Stimulated activated CD4-positive, alpha-beta T cell treated with anti-CD3 and anti-CD28 coated beads, Interleukin-2, amount 100 ng/mL, for 24 hours (primary cell): ENCODE measurements at places on chromosomes 6 and 20.
A peak's percentile ranks its signal among the peaks of the same experiment; 100 is the strongest.

GRCh38 chr6:136992113-136992512 lies 52.7 kb downstream of the IL20RA start:
- no peak for DNase-seq

DNA sequence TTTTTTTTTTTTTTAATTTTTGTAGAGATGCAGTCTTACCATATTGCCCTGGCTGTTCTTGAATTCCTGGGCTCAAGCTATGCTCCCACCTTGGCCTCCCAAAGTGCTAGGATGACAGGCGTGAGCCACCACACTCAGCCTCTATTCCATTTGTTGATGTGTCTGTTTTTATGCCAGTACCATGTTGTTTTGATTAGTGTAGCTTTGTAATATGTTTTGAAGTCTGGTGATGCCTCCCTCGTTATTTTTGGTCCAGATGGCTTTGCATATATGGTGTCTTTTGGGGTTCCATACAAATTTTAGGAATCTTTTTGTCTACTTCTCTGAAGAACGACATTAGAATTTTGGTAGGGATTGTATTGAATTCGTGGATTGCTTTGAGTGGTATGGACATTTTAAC lies 193.2 kb downstream of the ADGB start:
- no peak for DNase-seq

DNA sequence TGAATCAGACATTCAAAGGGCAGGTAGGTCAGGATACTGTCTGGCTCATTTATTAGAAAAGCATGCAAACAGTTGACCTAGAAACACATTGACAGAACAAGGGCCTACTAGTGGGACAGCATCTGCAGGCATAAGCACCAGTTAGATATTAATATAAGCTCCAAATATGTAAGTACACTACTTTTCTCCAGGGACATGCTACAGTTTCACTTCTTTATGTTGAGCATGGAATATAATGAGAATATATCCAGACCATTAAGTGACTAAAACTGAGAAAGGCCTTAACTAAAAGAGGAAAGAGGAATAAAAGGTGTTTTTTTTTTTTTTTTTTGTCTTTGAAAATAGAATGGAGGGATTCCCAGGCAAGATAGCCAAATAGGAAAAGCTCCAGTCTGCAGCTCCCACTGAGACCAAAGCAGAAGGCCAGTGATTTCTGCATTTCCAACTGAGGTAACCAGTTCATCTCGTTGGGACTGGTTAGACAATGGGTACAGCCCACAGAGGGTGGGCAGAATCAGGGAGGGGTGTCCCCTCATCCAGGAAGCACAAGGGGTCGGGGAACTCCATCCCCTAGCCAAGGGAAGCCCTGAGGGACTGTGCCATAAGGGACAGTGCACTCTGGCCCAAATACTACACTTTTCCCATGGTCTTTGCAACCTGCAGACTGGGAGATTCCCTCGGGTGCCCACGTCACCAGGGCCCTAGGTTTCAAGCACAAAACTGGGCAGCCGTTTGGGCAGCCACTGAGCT lies 251.6 kb downstream of the PHF3 start:
- no peak for DNase-seq

- DNase-seq, result peak; percentile 78
These were observed 174.1 kb downstream of the DOK5 start for GRCh38 chr20:54649511-54649962.

- DNase-seq, result peak; percentile 49
These were observed 11.6 kb upstream of the SLC2A12 start for GRCh38 chr6:134063966-134064445.

- DNase-seq, result no peak
These were observed 38.3 kb downstream of the DAAM2 start for GRCh38 chr6:39830444-39830843.

DNA sequence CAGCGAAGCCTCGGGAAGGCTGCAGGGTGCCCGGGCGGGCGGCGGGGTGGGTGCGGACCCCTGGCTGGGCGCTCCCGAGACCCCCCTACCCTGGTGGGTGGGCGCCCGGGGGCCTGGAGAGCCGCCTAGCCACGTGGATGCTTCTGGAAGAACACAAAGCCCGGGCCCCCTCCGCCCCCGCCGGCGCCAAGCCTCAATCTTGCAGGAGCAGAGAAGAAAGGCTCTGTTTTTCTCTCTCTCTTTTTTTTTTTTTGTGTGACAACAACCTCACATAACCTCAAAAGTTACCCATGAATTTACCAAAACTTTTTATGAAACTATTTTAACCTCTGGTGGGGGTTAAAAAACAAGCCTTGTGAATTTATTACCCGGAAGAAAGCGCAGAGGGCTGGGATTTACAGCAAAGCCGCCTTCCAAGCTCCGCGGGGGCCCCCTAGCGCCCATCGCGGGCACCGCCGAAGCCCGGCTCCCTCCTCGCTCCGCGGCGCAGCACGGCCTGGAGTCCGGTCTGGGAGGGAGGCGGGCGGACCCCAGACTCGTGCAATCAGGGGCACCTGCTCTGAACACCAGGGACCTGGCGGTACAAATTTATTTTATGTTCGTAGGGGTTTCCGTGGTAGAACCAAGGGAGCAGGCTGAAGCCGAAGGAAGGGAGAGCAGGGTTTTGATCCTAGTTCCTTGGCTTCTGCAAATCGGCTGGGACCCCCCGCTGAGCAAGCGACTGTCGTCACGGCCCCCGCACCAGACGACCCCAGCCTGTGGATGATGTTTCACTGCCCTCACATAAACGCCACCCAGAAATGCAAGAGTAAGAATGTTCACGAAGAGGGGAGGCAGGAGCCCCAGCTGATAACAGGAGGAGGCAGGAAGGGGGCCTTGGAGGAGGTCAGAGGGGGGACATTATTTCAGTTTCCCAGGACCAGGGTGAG lies 58.9 kb downstream of the ZNF831 start:
- DNase-seq, result peak; percentile 92

DNA sequence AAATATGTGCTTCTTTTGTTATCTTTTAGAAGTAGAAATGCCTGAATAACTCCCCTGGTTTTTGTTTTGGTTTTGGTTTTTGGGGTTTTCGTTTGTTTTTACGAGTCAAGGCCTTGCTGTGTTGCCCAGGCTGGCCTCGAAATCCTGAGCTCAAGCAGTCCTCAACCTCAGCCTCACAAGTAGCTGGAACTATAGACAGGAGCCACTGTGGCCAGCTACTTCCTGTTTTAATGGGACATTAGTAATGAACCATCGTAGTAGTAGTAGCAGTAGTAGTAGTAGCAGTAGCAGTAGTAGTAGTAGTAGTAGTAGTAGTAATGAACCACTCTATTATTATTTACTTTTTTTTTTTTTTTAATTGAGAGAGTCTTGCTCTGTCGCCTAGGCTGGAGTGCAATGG lies 66.0 kb downstream of the UBR2 start:
- DNase-seq, result no peak

DNA sequence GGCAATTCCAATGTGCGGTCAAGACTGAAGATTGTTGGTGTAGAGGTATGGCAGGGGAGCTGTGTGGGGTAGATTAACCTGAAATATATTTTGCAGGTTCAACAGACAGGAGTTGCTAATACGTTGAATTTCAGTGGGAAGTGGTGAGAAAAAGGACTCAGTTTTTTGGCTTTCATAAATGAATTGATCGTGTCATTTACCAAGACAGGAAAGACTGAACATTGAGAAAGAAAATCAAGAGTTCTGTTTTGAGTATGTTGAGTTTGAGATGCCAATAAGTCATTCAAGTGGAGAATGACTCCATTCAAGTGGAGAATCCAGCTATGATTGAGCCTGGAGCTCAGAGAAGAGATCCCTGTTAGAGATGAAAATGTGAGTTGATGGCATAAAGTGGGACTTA lies 31.1 kb downstream of the NFYA start:
- no peak for DNase-seq

DNA sequence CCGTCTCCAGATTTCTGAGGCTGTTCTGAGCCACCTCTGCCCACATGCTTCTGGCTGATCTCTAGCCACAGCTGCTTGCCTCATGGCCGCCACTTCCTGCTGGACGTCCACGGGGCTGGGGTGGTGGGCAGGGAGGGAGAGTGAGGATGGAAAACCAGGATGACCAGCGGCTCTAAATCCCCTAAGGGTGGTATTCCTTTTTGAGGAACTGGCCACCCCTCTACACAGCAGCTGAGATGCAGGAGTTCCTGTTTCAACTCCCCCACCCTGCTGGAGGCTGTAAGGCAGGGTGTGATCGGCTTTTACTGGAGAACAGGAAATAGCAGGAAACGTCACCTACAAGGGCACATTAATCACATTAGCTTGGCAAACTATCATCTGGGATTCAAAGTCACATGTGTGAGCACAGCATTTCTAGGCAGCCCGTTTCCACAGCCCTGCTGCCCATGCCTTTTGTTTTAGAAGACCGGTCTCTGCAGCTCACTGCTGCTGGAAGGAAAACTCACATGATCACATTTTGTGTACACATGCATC lies 181.6 kb upstream of the ECI2 start:
- DNase-seq, result no peak

DNA sequence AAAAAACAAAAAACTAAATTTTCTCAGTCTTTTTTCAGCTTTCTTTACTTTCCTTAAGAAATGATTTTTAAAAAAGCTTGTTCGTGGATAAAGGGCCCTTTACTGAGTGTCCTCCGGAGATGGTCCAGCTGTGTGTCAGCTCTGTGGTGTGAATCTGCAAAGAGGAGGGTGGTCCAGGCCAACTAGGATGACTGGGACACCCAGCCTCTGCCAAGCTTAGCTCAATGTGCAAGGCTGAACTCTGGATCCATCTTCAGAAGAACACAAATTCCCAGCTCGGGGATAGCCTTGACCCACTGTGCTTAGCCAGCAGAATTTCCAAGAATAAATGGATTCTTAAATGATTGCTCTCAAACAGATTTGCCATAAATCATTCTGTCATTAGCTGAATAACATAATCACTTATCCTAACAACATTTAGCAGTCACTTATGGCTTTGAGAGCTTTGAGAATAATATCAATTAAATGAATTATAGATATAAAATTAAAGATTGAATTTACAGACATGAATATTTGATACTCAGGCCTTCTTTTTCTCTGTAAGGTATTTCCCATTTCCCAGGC lies 14.2 kb upstream of the CALHM5 start:
- DNase-seq, result no peak

DNA sequence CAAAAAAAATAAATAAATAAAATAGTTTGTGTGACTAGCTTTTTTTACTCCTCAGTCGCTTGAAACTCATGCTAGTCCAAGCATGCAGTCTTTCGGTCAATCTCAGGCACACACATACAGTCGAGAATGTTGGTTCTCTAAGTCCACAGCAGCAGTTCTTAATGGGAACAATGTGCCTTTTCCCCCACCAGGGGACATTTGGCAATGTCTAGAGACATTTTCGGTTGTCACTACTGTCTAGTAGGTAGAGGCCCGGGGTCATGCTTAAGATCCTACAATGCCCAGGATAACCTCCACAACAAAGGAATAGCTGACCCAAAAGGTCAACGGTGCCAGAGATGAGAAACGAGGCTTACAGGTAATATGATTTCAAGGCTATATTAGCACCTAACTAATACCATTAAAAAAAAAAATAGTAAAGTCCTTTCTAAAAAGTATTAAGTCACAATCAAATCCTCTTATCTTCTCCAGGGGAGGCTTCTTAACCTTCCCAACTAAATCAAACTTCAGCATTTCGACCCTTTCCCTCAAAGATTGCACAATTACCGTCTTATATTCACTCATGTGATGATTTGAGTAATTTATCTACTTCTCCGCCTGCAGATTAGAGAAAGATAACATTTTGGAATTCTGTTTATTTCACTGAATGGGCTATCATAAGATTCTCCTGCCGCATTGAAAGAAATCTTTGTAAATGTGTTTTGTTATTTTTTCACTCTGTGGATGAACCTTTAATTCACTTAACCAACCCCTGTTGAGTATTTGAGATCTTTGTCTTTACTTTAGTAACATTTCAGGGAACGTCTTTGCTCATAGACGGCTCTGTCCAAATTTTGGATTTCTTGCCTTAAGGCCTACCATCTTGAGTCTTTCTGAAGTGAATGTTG lies 8.1 kb upstream of the SALL4 start:
- no peak for DNase-seq

DNA sequence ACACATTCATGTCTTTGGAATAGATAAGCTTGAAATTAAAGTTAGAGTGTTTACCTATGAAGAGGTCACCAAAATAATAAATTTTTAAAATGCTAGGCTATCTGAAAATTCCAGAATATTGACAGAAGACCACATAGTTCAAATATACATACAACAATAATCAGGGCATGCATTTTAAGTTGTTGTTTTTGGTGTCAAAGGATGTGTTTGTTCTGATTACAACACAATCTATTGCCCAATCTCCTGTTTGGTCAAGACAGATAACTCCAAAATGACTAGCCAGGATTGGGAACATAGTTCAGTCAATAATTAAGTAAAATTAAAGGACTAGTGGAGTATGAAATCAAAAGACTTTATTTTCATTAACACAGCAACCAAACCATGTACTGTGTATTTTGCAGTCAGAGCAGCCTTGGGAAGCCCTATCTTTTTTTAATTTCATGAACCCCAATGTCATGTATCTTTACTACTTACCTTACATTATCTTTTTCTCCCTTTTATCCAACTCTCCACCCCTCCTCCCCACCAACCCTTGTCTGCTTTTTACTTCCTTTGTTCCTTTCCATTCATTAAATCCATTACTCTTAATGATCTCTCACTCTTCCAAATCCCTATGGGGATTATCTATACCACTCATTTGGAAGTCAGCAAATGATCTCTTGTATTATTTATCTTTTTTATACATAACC lies 111.2 kb downstream of the CDK19 start:
- DNase-seq, result no peak

GRCh38 chr6:22888163-22888752 lies 318.9 kb downstream of the HDGFL1 start:
- DNase-seq, result no peak

DNA sequence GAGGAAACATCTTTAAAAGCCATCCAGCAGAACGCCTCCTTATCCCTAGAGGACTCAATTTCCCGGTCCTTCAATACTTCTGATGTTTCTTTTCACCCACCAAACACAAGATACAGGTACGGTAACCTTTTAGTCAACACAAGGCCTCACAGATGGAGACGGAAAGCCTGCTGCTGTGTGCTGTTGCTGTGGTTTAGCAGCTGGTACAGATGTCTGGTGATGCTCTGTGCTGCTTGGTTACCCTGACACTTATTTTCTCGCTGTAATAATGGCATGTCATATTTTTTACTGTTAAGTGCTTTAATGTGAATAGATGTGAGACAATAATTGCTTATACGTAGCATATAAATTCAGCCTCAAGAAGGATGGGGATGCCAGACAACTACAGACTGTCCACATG lies 25.3 kb downstream of the GMDS start:
- DNase-seq, result no peak

DNA sequence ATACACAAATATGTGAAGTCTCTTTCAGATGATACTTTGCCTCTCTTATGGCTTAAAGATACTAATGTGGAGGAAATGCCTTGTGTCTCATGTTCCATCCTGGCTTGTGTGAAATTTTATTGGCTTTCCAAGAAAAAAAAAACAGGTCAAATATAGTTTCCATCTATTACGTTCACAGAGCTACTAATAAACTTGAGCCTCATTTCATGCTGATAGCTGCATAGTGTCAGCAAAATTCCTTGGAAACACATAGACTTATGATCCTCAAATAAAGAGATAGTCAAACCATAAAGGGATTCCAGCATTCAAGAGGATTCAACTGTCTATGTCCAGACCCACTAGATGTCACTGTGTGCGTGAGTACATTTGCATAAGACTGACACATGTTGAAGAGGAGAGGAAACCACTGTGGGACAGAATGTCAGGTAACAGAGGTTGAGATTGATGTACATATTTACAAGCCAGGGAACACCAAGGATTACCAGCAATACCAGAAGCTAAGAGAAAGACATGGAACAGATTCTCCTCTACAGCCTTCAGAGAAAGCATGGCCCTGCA lies 266.6 kb downstream of the COL12A1 start:
- DNase-seq, result no peak

- no peak for DNase-seq
These were observed 297.7 kb downstream of the DOK5 start for GRCh38 chr20:54772893-54773642.

GRCh38 chr6:84756466-84756865 lies 7.9 kb downstream of the TBX18 start:
- no peak for DNase-seq
